ENCODE measurements at places on chromosomes 13 and 19. TPM values are rescaled to one million over a fixed set of nuclear protein-coding genes. Genes with fewer than 3 reads are reported as not detected.

- DNase-seq = no peak
Measured at GRCh38 chr13:51167393-51168191, 54.6 kb upstream of the FAM124A start.

GRCh38 chr19:7224209-7224686, 70.0 kb downstream of the INSR start:
- peak; percentile 56 for DNase-seq

- DNase-seq = no peak
Measured at GRCh38 chr19:44598880-44599279, 14.5 kb upstream of the IGSF23 start.

GRCh38 chr13:78650717-78651083, 8.3 kb downstream of the OBI1 start:
- DNase-seq = no peak

Gene GDF15
- total RNA-seq = 2.3 TPM

GRCh38 chr13:108120302-108120701, 95.0 kb downstream of the LIG4 start:
- no peak for DNase-seq

DNA sequence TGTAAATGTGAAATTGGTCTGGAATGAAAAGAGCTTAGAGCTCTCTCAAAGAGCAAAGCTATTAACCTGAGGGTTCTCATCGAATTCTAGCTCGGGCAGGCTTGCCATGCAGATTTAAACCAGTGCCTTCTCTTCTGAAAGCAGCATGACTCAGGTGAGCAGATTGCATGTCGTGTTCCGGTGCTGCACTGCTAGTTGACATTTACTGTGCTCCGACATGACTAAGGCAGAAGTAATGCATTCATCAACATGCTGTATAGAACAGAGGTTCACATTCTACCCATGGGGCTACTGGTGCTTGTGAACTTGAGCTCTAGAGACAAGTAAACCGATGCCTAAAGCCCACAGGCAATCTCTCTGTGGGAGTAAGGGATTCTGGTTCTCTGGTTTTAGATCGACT, 947.7 kb downstream of the EFNB2 start:
- DNase-seq = no peak

DNA sequence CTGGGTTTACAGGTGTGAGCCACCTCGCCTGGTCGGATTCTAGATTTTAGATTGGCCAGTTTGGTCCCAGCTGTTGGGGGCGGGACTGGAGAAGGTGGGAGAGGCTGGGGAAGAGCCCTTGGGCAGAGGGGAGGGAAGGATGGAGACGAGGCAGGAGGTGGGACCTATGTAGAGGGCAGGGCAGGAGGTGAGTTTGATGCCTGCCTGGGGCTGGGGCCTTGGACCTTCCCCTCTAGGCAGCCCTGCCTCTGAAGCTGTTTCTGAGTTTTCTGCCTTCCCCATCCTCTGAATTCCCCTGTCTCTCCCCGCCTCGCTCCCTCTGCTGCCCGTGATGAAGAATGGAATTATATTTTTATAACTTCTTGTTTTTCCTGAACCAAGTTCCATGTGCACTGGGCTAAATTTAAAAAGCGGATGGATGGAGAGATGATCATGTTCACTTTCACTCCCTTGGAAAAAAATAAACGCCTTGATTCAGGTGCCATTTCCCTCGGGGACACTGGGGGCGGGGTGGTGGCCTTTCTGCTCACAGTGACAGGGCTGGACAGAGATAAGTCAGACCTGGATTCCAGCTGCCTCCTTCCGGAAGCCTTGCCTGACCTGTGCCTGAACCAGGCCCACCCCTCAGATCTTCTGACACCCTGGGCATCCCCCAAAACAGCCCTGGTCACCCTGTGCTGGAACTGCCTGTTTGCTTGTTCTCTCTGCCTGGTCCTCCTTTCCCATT, 16.5 kb upstream of the TNFAIP8L1 start:
- DNase-seq = no peak

Gene NUDT19
- total RNA-seq = 18.0 TPM

Gene ZNF808
- total RNA-seq = 6.2 TPM

- DNase-seq = no peak
Measured at GRCh38 chr19:31938675-31939074, 406.7 kb upstream of the ZNF507 start.

DNA sequence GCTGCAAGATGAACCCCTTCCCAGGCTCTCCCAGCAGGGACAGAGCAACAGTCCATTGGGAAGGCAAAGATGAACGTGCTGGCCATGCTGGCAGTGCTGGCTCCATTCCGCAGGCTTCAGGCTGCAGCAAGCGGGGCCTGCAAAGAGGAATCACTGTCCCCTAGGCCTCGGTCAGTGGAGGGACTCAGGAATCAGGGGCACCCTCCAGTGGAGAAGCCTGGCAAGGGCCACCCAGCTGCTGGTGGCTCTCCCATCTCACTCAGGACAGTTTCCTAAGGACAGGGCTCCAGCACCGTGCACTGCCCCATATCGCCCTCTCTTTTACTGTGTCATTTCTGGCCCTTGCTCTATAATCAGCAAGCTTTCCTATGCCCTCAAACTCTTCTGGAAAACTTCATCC, 498.6 kb downstream of the EFNB2 start:
- no peak for DNase-seq

Gene FOXA3
- total RNA-seq = not detected

DNA sequence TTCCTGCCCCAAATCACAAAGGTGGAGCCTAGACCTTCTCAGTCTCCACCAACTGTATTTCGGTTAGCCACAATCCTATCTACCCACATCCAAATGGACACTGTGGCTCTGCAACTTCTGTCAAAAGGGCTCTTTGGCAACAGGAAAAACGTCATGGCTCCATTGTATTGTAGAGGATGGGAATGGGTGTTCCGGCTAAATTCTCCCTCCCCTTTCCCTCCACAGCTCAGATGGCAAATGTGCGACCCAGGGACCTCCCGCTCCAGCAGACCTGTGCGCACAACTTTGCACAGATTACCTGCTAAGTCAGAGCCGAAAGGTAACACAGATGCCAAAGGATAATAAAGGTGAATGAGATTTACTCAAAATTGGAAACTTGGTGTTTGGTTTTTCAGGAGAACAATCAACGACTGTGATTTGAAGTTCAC, 968 bp upstream of the KL start:
- DNase-seq = no peak

DNA sequence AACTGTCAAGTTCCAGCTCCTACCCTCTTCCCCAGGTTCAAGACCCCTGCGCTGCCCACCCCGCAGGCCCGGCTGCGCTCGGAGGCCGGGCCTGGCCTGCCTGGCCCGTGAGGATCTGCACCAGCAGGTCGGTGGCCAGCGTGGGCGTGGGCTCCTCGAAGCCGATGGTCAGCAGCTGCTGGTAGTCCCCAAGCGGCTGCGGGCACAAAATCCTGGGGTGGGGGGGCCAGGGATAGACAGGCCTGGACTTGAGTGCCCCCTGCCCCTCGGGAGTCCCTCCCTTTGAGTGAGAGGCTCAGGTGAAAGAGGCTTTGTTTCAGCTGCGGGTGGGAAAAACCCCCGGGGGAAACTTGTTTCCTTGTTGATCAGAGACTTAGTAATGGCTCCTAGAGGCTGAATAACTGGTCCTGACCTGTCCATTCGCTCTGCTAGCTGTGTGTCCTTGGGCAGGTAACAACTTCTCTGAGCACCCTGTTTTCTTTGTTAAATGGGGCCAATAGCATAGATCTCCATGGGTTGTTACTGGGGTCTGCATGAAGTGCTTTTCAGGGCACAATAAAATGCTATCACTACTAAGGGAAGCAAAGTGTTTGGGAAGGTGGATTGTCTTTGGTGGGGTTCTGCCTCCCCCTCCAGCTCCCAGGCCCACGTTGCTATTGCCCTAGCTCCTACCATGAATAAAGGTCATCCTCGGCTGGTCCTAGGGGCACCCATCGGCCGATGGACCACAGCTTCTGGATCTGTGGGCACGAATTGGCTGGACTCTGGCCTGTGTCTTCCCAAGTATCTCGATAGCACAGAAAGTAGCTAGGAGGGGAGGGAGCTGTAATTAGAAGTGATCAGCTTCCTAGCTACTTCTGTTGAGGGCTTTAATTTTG, 3.5 kb downstream of the C19orf67 start:
- DNase-seq = peak; percentile 51

Gene SNRNP70
- 172 TPM for total RNA-seq

Gene CLDND2
- total RNA-seq = not detected

DNA sequence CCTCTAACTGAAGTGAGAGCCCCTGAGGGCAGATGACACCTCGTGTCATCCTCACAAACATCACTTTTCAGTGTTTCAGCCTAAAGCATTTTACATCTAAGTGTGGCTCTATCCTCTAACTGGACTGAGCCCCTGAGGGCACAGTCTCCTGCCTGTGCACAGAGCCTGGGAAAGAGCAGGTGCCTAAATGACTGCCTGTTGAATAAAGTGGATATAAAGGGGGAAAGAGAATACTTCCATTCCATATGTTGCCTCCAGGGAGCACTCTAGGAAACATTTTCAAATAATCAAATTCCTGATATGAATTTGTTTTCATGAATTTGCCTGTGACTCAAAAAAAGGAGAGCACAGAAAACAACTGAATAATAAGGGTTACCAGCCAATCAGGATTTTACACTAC, 32.2 kb downstream of the CNMD start:
- no peak for DNase-seq

Gene CEACAM3
- total RNA-seq = not detected

Gene CAB39L
- 11.6 TPM for total RNA-seq

DNA sequence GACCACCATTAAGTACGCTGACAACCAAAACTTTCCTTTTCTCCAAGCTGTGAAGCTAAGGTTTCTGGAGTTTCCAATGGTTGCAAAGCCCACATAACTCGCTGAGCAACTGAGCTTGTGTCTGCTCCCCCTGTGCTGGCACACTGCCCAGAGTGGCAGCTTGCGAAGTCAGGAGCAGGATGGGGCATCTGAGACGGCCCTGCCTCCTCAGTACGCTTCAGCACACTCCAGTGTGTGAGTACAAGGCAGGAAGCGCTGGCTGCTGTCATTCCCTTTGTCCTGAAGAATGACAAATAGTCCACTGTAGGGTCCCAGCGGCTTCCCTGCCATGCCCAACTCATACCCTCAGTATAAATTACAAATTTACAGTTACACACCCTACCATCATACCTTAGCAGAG, 51.5 kb downstream of the SKA3 start:
- peak; percentile 42 for DNase-seq

Gene ZNF441
- total RNA-seq = 5.7 TPM

Gene PTPRH
- 3.9 TPM for total RNA-seq

Gene SPRY2
- total RNA-seq = 6.9 TPM

DNA sequence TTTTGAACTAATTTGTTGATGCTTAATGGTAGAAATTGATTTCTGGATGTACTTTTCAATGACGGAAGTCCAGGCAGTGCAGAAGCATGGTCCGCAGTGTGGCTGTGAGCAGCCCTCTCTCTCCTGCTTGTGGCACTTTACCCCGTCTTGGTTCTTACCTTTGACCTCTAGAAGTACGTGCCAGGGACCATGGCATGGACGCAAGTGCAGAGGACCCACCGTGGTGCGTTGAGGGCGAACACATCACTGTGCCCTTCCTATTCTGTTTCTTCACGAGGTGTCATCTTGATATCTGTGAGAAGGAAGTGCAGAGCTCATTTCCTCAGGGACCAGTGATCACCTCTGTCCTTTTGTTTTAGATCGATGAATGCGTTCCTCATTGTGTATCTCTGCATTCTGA, 135.2 kb downstream of the ATP11A start:
- no peak for DNase-seq

DNA sequence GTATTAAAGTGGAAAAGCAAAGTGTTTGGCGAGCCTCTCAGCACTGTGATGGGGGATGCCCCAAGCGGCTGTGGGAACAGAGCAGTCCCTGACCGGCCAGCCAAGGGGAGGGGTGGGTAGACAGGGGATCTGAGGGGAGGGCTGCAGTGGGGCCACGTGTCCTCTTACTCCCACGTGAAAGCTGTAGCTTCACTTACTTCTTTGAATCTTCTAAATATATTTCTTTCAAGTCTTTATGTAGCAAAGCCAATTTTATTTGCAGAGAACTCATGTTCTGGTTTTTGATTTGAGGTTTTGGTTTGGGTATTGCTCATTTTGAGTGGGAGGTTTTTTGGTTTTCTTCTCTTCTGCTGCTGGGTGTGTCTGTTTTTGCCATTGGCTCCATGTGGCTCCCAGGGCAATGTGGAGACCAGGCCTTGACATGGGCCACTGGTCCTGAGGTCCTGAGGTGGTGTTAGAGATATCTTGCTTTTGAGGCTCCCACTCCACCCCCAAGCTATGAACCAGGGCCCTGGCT, 17.7 kb upstream of the OVOL3 start:
- no peak for DNase-seq
